Activated B cell treated with CpG ODN at 0.5 μM for 24 hours (primary cell): ENCODE measurements at places on chromosomes 7 and 10. TPM values are rescaled to one million over a fixed set of nuclear protein-coding genes. Genes with fewer than 3 reads are reported as not detected.

The ACTL6B gene
- total RNA-seq = not detected in 2 replicates

- DNase-seq = peak; percentile 39
Observed at GRCh38 chr7:151276666-151277590, 28.4 kb upstream of the SMARCD3 start.

GRCh38 chr7:137992104-137992549 is 9.8 kb downstream of the CREB3L2 start:
- no peak for DNase-seq

- no peak for DNase-seq
Observed at GRCh38 chr10:1978584-1978983, 241.3 kb upstream of the ADARB2 start.

GRCh38 chr10:67790534-67791408 is 47.2 kb downstream of the DNAJC12 start:
- no peak for DNase-seq

DNA sequence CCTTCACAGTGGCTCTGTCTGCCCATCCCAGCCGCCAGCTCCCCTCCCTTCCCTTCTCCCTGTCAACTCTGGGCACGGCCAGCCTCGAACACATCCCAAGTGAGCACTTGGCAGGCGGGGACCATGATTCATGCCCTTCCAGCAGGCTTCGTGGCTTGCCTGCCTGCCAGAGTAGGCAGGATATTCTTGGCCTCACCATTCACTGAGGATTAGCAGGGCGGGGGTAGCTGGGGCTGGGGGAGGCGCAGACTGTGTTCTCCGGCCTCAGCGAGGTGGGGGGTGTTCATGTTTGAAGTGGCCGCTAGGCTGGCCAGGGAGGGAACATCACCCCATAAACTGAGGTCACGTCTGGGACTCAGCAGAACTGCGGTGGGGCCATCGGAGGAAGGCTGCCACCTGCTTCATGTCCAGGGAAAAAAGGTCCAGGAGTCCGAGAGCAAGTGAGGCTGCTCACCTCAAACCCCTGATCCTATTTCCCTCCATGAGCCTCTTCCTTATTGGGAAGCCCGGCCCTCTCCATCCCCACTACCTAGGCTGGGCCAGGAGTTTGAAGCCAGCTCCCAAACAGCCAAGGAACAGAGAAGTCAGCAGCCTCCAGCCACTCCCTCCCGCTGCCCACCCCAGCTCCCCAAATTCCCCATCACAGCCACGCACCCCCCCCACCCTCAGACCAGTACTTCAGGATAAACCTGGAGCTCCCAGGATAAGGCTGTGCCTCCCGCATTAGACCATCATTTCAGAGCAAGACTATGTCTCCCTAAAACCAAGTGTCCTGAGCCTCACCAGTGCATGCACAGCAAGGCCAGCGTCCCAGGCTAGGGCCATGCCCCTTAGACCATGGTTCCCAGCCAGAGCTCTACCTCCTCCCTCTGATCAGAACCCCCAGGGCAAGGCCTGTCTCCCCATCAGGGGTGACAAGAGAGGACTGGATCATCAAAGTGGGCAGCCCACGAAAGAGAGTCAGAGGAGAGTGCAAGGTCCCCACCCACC is 42.8 kb upstream of the RABGEF1 start:
- DNase-seq = no peak

GRCh38 chr10:14686356-14686755 is 88.3 kb downstream of the FAM107B start:
- DNase-seq = no peak

GRCh38 chr7:24123076-24123475 is 160.9 kb upstream of the NPY start:
- no peak for DNase-seq
